ENCODE measurements at places on chromosomes 12 and 14.

DNA sequence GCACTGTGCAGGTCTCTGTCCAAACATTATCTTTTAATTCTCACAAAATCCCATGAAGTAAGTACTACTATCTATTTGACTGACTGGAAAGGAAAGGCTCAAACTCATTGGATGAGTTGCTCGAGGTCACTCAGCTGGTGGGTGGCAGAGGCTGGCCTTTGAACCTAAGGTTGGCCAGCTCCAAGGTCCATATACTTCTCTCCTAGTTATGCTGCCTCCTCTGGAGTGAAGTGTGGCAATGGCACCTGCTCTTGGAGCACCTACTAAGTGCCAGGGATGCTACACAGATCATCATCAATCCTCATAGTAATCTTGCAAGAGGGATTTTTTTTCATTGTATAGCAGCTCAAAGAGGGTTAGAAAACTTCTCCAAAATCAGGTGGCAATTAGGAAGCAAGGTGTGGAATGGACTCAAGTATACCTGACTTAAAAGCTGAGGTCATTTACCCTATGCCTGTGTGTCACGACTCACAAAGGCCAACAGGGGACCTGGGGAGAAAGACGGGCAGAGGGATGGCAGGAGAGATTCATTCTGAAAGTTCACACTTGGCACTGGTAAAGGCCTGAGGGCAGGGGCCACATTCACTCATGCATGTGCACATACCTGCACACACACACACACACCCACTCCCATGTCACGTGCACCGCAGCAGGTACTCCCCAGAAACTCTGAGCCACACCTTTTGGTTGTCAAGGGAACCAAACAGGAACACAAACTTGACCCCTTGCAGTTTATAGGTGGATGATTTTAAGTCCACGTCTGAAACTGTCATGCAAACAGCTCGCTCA, 146.4 kb downstream of the FOXN3 start:
- no peak for DNase-seq

GRCh38 chr12:52539083-52539820, 13.7 kb downstream of the KRT71 start:
- peak; percentile 20 for DNase-seq

DNA sequence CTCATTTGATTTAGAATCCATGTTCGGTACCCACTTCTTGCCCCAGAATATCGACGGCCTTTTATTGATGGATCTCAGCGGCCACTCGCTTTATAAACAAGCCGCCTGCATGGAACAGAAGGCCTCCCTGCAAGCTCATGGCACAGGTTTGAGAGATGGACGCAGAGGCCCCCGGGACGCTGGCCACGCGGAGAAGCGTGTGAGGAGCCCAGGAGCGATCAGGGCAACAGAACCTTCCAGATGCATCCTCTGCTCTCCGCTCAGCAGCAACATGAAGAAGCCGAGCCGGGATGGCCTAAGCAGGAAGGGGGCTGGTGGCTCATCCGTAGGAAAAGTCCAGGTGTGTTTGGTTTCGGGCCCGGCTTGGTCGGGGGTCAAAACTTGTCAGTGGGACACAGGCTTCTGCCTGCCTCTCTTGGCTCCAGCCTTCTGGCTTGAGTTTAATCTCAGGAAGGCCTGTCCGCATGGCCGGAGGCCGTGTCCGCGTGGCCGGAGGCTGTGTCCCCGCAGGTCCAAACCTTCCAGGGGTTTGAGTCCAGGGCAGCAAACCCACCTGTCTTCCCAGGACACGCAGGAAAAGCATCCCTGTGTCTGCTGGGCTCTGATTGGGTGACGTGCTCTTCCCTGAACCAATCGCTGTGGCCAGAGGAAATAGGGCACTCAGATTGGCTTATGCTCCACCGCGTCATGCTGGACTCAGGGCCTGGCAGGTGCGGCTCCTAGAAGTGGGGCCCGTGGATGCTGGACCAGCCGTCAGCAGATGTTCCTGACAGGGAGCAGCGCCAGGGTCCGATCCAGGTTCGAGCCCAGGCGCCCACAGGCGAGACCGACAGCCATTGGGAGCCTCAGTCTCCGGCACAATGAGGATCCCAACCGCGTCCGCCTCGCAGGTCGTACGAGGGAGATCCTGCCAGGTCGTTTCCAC, 65.0 kb downstream of the GALNT9 start:
- no peak for DNase-seq

DNA sequence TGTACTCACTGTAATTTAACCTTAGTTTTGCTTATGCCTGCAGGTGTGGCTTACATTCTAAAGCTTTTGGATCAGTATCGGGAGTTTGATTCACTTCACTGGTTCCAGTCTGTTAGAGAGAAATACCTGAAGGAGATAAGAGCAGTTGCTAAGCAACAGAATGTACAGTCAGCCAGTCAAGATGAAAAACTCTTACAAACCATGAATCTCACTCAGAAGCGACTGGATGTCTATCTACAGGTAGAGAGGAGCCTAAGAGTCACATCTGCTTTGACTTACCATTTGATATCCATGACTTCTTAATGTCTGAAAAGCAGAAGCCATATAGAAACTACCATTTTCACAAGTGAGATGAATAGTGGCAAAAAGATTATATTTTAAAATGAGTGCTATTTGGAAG, 56.5 kb downstream of the WASHC4 start:
- DNase-seq: no peak

DNA sequence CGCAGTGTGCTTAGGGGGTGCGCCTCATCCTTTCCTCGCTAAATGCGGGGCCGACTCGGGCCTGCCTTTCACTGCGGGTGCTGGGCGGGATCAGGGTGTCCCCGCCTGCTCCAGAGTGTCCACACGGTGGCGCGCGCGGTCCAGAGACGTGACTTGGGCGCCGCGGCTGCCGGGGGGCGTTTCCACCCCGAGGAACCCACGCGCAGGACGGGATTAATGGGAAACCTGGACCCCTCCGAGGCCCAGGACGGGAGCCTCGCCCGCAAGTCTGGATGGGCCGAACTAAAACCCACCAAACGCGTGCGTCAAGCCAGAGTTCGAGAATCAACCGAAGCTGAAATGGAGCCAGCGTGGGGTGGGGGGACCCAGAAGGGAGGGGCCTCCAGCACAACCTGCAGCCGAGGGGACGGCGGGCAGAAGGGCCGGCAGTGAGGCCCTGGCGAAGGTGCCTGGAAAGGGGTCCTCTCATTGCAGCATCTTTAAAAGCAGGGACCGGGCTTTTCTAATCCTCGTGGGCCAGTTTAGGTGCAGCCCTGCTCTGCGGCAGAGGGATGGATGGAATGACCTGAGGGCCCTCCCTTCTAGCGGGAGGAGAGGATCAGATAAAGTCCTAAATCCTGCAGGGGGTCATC, 93.3 kb downstream of the NINJ2 start:
- DNase-seq: peak; percentile 70

DNA sequence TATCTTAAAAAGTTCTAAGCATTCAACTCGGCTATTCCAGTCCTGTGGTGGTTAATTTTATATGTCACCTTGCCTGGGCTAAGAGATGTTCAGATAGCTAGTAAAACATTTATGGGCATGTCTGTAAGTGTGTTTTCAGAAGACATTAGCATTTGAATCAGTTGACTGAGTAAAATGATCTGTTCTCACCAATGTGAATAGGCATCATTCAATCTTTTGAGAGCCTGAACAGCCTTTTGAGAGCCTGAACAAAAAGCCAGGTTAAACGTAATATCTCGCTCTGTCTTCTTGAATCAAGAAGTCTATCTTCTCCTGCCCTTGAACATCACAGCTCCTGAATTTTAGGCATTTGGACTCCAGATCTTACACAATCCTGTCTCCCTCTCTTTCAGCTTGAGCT, 1266.1 kb downstream of the LRFN5 start:
- DNase-seq: no peak

DNA sequence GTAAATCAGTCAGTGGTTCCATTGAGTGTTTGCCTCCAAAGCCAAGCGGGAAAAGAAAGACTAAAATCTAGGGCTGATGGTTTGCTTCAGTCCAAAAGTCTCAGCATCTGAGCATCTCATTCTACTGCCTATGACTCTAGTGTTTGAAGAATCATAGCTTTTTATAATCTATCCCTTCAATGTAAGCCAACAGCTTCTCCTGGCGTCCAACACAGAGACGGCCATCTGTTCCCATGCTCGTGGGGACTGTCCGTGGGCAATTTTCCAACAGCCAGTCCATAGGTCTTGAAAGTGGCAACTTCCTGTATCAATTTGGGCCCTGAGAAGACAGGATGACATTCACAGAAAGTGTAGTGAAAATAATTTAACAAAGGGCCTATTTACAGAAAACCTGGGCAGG, 544.4 kb upstream of the TMEM132C start:
- no peak for DNase-seq

- no peak for DNase-seq
Measured at GRCh38 chr14:55562135-55562534, 17.9 kb upstream of the KTN1 start.

DNA sequence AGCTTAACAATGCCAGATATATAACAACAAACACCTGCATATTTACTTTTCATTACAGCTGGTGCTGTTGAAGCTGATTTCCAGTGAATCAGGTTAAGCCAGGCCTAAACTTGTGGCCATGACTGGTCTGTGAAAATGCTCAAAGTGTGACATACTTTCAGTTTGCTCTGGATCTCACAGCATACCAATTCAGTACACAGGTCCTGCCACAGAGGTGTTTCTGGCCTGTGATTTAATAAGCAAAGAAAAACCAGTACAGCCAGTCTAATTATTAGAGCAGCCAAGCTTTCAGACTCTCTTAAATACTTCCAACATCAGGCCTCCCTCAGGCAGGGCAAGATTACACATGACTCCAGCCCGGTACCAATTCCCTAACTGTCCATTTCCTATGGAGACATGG, 27.4 kb upstream of the TMCC3 start:
- no peak for DNase-seq

DNA sequence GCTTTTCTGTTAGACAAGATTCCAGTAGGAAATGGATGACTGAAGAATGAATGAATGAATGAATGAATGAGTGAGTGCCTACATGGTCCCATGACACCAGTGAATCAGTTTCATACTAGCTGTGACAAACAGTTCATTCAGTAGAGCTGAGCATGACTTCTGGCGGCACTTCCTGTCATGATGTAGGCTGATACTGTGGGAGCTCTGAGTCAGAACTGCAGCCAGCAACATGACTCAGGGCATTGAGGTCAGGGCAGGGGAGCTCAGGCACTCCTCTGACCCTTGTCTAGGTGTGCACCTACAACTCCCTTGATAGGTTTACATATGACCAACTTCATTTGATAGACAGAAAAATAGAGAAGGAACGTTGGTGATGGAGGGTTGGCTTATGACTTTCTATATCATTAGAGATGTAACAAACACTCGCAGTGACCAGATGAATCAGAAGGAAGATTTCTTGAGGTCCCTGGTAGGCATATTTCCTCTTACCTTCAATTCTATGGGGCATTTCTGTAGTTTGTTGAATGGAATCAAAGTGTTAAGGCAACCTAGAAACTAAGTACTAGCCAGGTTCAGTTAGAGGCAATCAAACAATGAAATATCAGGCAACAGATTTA, 139.3 kb upstream of the ARHGAP5 start:
- peak; percentile 86 for DNase-seq

- DNase-seq: peak; percentile 28
Measured at GRCh38 chr14:79840831-79841230, 370.5 kb downstream of the DIO2 start.

DNA sequence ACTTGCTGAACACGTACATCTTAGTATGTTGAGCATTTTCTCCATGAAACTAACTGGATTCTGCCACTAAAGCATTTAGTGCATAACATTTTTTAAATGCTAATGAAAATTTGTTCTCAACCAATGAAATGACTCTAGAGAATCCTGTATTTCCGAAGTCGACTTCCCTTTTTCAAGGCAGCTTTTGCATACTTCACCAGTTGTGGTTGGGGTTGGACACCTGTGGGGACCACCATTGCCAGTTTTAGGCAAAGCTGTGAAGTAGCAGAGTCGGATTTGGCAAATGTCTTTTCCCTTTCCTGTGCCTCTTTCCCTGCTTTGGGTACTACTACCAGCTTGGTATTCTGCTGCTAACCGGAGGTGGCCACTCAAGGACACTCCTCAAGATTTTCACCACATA, 349.2 kb downstream of the BCAT1 start:
- DNase-seq: no peak

DNA sequence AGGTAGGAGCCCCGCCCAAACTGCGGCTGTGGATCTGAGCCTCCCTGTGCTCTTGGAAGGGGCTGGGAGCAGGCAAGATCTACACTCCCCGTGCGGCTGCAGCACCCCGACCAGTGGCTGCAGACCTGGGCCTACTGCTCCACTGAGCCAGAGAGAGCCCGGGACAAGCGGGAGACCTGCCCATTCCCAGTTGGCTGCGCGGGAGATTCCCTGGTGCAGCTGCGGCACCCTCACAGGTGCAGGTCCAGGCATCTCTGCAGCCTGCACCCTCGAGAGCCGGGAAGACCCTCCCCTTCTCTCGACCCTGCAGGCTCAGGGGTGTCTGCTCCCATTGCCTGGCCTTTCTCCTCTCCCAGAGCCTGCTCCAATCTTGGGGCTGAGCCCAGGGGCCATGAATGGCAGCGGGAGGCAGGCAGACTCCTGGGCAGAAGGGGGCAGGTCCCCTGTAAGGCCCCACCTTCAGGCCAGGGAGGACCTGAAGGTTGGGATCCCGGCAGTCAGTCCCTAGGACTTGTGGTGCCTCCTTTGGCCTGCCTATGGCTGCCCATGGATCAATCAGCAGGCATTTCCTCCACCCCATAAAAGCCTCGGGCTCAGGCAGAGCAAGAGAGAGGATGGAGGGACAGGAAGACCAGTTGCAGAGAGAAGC, 8.8 kb upstream of the A2M start:
- no peak for DNase-seq

GRCh38 chr12:95417372-95417771, 56.6 kb upstream of the METAP2 start:
- DNase-seq: peak; percentile 22

DNA sequence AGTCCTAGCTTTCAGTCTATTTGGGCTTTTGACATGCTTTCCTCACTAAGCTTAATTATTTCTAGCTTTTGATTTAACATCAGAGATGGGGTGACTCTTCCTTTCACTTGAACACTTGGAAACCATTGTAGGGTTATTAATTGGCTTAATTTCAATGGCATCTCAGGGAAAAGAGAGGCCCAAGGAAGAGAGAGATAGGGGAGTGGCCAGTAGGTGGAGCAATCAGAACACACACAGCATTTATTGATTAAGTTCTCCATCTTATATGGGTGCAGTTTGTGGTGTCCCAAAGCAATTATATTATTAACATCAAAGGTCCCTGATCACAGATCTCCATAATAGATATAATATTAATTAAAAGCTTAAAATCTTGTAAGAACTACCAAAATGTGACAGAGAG, 1466.1 kb upstream of the SEL1L start:
- peak; percentile 22 for DNase-seq

- no peak for DNase-seq
Measured at GRCh38 chr14:33916663-33917565, 34.0 kb downstream of the EGLN3 start.
